ENCODE measurements at places on chromosomes 2 and 18.

DNA sequence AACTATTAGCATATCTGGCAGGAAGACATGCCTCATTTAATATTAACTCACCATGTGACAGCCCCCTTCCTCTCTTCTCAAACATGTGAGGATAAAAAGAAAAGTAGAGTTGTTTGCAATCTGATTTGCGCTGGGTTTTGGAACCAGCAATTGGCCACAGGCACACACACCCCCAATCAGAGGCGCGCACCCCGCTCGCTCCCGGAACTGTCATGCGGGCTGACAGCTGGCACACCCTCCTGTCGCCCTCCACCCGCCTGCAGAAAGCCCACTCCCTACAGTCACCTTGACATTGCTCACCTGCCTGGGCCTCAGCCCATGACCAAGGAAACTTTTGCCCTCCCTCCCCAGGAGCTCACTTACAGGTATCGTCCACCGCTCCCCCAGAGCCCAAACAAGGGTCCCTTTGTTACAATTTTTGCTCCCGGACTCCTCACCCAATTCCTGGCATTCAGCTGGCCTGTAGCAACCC is 1.1 kb downstream of the COBLL1 start:
- no peak for DNase-seq

DNA sequence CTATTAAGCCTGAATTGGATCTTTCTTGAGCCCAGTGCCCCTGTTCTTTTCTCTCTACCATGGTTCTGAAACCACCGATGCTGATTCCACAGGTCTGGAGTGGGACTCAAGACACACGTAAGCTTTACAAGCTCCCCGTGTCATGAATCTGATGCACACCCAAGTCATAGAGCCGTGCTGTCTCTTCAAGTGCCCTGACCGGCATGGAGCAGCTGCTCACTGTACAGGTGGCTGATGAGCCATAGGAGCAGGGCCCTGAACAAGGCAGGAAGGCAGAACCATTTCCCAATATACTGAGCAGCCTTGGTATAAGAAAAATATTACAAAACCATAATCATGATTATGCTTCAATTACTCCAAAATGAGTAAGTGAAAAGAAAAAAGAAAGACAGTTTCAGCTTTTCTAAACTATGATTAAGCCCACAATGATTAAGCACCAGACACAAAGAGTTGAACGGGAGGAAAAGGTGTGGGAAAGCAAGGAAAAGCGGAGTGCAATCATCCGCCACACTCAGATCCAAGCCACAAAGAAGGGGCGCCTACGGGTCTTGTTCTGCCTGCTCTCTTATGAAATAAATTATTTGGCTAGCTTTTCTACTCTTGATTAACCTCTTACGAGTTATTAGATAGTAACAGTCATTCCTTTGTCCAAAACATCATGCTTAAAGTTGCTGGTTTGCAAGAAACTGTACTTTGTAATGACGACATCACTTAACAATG is 41.7 kb downstream of the NOL10 start:
- no peak for DNase-seq

DNA sequence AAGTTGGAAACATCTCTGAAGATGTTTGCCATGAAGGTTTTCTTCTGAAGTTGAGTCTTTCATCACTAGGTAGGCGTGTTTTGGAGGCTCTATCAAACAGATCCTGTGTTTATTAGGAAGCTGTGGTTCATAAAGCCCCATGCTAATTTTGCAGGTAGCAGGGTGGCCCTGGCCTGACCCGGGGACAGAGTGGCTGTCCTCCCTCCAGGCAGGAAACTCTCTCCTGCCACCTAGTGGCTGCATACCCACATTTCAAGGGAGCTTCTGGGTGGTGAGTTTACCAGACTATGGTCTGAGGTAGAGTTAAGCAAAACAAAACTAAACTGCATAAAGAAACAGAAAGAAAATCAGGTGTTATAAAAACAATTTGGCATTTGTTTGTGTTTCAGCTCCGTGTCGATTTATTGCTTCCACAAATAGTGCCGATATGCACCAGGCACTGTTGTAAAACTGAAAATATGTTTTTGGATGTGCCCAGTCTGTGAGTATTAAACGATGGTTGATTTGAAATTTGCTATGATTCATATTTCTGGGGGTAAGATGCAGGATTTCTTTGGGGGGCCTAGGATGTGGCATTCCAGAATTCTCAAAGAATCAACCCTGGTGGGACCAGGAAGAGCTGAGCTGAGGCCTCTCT is 26.0 kb upstream of the IL37 start:
- DNase-seq = peak; percentile 23

DNA sequence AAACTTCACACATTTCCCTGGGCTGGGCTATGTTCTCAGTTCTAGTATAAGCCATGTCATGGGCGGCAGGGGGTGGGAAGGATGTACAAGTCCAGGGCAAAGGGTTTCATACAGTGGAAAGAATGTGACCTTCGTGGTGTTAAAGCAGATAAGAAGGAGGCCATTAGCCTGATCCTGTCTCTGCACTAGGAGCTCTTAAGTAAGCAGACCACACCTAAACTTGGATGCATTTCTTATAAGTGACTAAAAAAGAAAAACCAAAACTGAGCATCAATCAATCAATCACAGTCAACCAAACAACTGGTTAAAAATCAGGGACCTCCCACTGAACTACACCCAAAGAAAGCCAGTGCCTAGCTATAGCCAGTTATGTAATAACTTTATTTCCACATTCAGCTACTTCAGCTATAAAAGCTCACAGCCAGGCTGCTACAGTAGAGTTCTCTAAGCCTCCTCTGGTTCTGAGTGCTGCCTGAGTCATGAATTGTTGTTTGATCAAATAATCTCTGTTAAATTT is 46.8 kb upstream of the RIOK3 start:
- DNase-seq = no peak

DNA sequence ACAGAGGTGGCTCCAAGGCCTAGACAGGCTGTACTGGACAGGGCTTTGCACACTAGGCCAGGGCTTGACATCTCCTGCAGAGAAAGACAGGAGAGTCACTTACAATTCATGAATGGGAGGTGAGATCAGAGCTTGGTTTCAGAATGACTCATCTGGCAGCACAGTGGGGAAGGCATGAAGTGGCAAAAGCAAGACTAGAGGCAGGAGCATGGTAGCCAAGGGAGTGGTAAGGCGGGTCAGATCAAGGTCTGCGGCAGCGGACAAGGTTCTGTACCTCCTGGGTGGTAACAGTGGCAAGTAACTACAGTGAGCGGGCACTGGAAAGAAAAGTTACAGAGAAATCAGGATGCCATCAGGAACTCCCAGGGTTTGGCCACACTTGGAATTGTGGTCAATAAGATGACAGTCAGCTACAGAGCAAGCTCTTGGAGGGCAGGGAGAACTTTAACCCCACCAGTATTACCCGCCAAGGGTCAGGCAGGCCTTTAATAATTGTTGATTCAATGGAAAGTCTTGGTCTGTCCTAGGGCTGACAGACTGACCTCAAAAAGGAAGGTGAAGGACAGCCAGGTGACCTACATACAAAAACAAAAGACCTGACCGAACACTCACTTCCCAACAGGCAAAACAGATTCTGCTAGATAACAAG is 5.7 kb downstream of the MCFD2 start:
- peak; percentile 61 for DNase-seq

Data from kidney capillary endothelial cell (primary cell).